ENCODE measurements at places on chromosomes 7 and 10. TPM values are rescaled to one million over a fixed set of nuclear protein-coding genes. Genes with fewer than 3 reads are reported as not detected.

SORCS3 gene
- not detected for total RNA-seq

DNA sequence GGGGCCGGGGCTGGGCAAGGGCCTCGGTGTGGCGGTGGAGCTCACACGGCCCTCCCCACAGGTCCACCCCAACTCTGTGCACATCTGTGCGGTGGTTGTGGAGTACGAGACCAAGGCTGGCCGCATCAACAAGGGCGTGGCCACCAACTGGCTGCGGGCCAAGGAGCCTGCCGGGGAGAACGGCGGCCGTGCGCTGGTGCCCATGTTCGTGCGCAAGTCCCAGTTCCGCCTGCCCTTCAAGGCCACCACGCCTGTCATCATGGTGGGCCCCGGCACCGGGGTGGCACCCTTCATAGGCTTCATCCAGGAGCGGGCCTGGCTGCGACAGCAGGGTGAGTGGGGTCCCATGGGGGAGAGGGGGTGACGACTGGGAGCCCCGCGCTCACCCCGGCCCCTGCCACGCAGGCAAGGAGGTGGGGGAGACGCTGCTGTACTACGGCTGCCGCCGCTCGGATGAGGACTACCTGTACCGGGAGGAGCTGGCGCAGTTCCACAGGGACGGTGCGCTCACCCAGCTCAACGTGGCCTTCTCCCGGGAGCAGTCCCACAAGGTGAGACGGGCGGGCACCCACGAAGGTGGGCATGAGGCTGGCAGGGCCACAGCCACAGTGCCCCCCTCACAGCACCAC is 8.8 kb downstream of the TMEM120A start:
- DNase-seq: no peak

PNLIP gene
- total RNA-seq: not detected

TBXAS1 gene
- total RNA-seq: 14.1 TPM

GPR158 gene
- not detected for total RNA-seq

- DNase-seq: no peak
These were observed 651 bp upstream of the ARPC1A start for GRCh38 chr7:99325001-99325493.

ANXA8L1 gene
- total RNA-seq: not detected

SEMA3C gene
- 54.4 TPM for total RNA-seq

BICC1 gene
- total RNA-seq: 15.9 TPM

GRCh38 chr10:78047314-78047891 is 13.7 kb downstream of the RPS24 start:
- peak; percentile 88 for DNase-seq

DNA sequence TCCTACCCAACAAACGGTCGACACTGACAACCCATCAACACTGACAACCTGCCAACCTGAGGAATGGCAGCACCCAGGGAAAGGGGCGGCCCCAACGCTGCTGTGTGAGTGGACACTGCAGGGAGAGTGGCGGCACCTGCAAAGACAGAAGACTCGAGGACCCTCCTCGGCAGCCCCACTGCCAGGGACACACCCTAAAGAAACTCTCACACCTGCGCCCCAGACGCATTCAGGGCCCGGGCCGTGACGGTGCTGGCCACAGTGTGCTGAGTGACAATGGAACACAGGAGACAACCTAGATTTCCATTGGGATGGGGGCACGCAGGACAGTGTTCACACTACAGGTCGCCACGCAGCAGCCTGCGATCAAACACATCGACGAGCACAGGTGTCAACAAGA is 3.6 kb downstream of the CAMK2B start:
- no peak for DNase-seq

C10orf67 gene
- total RNA-seq: not detected

PTPRN2 gene
- total RNA-seq: 1.2 TPM

GRCh38 chr7:24057243-24057642 is 226.7 kb upstream of the NPY start:
- DNase-seq: no peak

HELLS gene
- 15.2 TPM for total RNA-seq

DNA sequence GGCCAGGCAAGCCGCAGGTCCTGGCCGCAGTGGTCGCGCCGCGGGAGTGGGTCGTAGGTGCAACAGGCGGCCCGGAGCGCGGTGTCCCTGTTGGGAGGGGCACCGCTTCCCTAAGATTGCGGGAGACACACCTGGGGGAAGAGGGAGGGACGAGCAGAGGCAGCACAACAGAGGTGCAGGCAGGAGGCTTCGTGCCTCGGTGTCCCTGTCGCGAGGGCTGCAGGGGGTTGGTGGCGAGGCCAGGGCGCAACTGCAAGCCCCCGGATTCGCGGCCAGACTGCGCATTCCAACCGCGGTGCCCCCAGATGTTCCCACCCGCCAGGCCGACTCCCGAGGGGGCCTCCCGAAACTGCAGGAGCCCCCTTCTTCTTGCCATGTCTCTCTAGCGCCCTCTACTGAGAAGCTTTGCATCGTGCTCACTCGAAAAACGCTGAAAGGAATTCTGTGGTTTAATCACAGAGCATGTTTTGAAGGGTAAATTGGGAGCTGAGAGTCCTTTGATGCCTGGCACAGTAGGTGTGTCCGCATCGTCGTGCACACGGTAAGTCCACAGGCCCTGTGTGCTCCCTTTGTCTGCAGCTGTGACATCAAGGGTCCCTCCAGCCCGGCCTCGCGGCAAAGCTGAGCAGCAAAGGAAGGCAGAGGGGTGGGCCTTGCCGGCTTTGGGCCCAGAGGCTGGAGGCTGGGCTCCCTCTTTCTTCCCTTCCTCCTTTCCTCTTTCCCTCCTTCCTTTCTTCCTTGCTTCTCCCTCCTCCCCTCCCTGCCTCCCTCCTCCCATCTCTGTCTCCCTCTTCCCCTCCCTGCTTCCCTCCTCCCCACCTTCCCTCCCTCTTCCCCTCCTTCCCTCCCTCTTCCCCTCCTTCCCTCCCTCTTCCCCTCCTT is 6.2 kb upstream of the MBL2 start:
- no peak for DNase-seq

SGCE gene
- total RNA-seq: 197 TPM

GRCh38 chr7:43385856-43386255 is 197.1 kb upstream of the STK17A start:
- no peak for DNase-seq

CPEB3 gene
- 3.2 TPM for total RNA-seq

DNA sequence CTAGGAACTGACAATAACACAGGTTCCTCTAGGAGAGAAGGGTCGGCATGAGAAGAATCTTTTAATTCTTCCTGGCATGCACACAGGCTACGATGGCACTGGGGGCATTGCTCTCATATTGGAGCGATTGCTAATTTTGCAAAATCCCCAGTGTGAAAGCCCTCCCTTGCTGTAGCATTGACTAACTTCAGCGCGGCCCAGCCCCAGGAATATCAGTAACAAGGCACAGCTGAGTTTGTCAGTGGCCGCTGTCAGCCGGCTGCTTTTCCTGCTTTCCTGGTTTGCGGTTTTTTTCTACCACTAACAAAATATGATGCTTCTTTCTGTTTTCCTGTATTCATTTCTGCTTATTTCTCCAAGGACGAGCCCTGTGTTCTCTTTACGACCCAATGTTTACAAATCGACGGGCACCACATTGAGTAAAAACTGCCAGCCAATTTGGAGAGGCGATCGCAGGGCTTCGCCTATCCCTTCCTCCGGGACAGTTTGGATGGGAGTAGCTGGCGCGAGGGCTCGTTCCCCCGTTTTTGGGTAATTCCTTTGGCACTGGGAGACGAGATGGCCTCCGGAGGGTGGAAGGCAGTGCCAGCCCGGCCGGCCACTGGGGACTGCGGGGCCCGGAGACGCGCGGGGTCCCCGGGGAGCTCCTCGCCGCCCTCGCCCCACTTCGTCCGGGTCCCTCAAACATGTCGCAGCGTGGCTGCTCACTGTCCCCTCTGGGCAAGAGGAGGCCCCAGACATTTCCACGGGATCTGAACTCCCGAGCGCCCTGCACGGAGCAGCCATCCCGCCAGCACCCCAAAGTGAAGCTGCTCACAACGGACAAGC is 967 bp downstream of the ADARB2 start:
- DNase-seq: no peak

DNA sequence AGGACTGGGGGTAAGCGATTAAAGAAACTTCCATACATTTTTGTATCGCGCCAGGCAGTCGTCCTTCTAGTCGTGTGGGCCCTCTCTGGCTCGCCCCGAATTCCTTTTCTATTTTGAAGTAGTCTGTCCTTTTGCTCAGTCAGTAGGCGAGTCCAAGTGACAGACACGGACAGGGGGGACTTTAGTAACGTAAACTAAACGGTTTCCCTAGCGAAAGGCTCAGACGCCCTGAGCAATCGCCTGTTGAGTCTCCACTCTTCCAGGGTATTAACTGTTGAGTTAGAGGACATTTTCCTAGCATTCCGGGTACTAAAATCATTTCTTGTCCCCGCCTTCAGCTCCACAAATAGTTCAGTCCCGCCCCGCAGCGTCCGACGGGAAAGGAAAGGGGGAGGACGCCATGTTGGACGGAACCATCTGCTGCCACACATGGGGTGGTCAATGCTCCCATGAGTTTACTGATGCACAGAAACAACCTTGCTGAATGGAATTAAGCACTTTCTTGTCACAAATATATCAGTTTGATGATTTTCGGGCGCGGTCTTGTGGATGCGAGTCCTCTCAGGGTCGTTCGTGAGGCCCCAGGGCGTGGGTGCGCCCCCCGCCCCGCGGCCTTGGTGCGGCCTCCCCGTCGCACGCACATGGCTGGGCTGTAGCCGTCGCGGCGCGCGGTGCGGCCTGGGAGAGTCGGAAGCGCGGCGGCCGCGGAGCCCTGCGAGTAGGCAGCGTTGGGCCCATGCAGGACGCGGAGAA is at the start of gene EIF3B:
Gene EIF3B, plus strand, starts transcription at position 642 of the 753 bp plus-strand sequence. Its CDS starts 95 bp downstream, at position 737.
- DNase-seq: peak; percentile 86

- no peak for DNase-seq
These were observed 361.8 kb upstream of the ZMIZ1 start for GRCh38 chr10:78706726-78707540.

SSC4D gene
- total RNA-seq: 1.0 TPM

AFAP1L2 gene
- total RNA-seq: 86.6 TPM

GRCh38 chr10:6083523-6084475 is 5.0 kb upstream of the RBM17 start:
- no peak for DNase-seq

GRCh38 chr7:41629711-41630111 is 73.2 kb downstream of the INHBA start:
- no peak for DNase-seq

PTF1A gene
- total RNA-seq: 0.90 TPM

- DNase-seq: no peak
These were observed 396.6 kb upstream of the KLF6 start for GRCh38 chr10:4181621-4182049.

DNA sequence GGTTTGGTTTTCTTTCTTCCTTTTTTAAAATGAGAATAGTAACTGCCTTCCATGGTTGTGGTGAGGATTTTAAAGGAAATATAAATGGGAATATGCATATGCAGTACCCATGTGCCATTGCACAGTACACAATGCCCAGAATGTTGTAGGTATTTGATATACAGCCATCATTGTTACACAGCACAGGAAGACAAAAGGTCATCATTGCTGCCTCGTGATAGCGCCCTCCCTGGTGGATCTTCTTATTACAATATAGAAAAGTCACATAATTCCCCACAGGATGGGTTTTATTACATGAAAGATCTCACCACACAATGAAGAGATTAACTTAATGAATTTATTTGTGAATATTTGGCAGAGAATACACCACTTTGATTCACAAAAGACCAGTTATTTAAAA is 76.5 kb downstream of the PPP1R17 start:
- no peak for DNase-seq

GIMAP6 gene
- 71.0 TPM for total RNA-seq

ADAP1 gene
- total RNA-seq: 16.5 TPM

DNA sequence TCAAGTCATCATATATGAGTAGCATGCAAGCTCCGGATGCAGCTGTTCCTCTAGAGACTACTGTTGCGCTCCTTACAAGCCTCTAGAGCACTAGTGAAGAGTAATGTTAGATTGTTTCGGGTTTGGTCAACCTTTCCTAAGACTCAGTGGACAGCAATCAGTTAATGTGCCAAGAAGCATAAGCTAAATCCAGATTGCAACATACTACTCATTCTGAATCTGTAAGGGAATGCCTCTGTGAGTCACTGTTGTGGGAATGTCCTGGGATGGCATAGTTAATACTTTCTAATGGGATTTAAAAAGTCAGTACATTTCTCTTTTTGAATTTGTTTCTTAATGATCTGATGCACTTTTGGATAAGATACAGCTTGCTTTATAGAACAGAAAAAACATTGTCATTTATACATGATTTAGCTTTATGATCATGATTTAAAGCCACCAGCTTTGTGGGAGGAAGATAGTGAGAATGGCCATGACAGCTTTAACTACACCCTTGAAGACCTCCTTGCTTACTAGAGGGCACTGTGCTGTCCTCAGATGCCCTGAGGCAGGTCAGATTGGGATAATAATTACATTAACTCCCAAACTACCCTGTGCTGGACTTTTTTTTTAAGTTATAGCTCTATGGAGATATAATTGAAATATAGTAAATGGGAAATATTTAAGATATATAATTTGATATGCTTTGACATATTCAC is 138.4 kb downstream of the SDK1 start:
- no peak for DNase-seq

- no peak for DNase-seq
These were observed 48.4 kb downstream of the CCDC6 start for GRCh38 chr10:59857921-59858320.

PDE1C gene
- 26.4 TPM for total RNA-seq

DNA sequence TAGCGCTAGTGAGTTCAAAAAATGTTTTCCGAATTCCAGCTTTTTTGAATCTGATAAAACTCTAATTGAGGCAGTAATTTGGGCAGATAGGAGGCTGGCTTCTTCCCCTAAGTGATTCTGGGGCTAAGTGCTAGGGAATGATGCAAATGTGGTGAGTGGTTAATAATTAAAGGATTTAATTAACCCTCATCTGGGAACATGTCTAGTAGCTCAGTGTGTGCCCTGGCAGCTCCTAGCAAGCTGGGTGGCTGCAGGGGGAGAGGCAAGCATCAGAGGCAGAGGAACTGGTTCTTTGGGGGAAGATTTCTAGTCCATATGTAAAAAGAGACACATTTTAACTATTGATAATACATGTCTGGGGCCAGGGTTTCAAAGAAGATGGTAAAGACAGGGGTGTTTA is 354.5 kb downstream of the WDR11 start:
- DNase-seq: no peak

DNA sequence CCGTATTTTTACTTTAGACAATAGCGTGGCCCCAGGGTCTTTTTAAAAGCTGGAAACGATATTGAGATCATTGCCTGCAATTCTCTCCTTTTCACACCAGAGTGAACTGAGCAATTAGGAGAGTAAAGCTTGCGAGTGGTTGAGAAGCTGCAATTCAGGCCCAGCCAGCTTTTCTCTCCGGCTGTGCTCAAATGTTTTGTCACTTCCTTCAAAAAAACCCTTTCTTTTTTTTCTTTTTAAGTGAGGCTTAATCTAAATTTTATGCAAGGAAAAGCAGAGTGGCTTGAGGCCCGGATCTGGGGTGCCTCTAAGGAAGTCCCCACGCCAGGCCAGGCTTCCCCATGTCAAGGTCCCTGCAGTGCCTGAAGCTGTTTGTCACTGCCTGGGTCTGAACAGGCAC is 433.9 kb downstream of the GLRX3 start:
- DNase-seq: no peak

DNA sequence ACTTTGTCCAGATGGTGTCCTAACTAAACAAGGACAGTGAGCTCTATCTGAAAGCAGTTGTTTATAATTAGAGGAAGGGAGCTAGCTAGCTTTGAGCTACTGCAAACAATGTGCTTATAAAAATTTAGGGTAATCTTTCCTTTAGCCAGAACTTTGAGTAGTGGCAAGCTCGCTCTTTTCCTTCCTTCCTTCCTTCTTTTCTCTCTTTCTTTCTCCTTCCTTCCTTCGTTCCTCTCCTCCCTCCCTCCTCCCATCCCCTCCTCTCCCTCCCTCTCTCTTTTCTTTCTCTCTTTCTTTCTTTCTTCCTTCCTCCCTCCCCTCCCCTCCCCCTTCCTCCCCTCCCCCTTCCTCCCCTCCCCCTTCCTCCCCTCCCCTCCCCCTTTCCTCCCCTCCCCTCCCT is 520.1 kb downstream of the INHBA start:
- no peak for DNase-seq

All from uterus (tissue), 4 donors.